ENCODE measurements at places on chromosomes 5 and 9. TPM values are rescaled to one million over a fixed set of nuclear protein-coding genes. Genes with fewer than 3 reads are reported as not detected.

The MYORG gene
- total RNA-seq = 8.1 TPM

GRCh38 chr5:135030123-135030955, 3.7 kb downstream of the PITX1 start:
- no peak for DNase-seq

GRCh38 chr9:114370251-114370967, 17.4 kb downstream of the AKNA start:
- DNase-seq = no peak

The FAM78A gene
- total RNA-seq = 55.7 TPM

The HRH2 gene
- total RNA-seq = 41.2 TPM

GRCh38 chr9:135971892-135972291, 10.7 kb upstream of the UBAC1 start:
- DNase-seq = peak; percentile 35

The OLFM1 gene
- total RNA-seq = 11.9 TPM

GRCh38 chr5:175692996-175693710, 35.3 kb downstream of the HRH2 start:
- DNase-seq = no peak

The KLF9 gene
- total RNA-seq = 50.9 TPM
